ENCODE measurements at places on chromosomes 16 and 17.

DNA sequence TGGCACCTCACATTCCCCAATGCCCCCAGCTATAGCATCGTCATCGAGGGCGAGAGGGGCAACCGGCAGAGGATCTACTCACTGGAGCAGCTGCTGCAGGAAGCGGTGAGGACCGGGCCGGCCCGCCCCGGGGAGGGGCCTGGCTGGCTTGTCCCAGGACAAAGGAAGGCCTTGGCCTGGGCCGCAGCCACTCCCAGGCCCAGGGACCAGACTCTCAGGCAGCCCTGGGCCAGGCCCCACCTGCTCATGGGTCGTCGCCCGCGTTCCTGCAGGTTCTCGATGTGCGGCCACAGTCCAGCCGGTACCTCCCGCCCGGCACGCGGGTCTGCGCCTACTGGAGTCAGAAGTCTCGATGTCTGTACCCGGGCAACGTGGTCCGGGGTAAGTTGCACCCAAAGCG, 53.4 kb downstream of the ACTG1 start:
- no peak for DNase-seq

GRCh38 chr16:78389009-78389498, 289.6 kb downstream of the WWOX start:
- DNase-seq, result no peak

GRCh38 chr16:31899505-31899904, 25.9 kb downstream of the ZNF267 start:
- DNase-seq, result no peak

DNA sequence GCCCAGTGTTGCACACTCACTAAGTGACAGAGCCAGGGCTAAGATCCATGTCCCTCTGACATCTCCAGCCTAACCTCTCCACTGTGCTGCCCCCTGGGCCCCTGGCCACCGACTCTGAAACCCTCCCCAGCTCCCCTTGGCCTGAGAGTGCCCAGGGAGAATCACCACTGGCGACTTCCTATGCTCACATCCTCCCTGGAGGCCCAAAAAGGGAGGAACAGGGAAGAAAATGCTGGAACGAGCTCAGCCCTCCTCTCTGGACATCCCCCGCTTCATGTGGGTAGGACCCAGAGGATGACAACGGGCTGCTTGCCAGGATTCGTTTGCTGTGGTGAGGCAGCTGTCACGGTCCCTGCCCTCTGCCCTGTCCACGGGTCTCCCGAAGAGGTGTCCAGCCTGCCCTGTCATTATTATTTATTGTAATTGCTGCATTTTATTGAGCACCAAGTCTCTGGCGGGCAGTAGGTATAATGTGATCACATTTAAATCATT, 153.5 kb upstream of the RPL38 start:
- no peak for DNase-seq

DNA sequence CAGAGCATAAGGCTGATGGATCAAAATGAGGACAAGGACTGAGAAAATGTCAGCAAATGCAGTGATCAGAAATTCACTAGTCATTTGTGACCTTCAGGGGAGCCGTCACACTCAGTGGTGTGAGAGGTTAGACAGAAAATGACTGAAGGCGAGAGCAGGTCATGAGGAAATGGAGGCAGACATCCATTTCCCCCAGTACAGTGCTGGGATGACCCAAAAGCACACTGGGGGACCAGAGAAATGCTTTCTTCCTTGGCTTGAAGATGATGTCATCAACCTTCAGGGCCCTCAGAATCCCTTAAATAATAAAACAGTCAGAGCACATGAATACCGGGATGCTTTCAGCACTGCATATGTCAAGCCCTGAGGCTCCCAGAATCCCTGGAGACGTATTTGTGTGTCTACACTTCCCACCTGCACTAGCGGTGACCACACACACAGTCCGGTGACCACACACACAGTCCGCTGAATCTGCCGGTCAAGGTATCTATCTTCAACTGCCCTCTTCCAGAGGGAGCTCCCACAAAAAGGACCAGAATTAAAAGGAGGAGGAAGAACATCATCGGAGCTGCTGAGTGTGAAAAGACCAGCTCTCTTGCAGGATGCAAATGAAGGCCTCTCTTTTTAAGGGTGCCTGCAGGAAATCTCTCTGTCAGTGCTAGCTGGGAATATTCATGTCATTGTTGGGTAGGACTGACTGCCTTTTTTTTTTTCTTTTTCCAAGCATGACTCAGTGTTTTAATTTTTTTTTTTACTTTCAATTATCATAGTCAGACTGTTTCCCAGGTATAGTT, 8.2 kb downstream of the UBE2O start:
- no peak for DNase-seq

GRCh38 chr16:49468611-49469310, 95.2 kb downstream of the C16orf78 start:
- no peak for DNase-seq

DNA sequence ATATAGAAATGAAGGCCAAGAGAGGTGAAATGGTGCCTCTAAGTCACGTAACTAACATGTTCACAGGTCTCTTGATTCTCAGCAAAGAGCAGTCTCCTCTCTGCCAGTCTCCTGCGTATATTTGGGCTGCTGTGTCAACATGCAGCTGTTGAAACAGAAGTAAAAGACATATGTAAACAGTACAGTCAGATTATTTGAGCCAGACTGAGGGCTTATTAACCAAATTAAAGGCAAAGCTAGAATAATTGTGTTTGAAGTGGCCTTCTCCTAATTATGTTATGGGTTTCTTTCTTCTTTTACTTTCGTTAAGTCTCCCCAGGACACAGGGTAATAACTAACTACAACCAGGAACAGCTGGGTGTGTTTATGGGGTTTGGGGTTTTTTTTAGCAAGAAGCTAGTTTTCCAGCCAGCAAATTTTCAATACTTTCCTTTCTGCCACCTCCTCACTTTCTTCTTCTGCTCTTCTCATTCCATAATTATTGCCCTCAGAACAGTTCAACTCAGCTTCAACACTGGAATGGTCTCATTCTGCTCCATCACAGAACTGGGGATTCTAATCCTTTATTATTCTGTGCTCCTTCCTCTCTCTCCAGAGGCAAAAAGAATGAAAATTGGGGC, 18.4 kb downstream of the G6PC1 start:
- DNase-seq, result no peak

DNA sequence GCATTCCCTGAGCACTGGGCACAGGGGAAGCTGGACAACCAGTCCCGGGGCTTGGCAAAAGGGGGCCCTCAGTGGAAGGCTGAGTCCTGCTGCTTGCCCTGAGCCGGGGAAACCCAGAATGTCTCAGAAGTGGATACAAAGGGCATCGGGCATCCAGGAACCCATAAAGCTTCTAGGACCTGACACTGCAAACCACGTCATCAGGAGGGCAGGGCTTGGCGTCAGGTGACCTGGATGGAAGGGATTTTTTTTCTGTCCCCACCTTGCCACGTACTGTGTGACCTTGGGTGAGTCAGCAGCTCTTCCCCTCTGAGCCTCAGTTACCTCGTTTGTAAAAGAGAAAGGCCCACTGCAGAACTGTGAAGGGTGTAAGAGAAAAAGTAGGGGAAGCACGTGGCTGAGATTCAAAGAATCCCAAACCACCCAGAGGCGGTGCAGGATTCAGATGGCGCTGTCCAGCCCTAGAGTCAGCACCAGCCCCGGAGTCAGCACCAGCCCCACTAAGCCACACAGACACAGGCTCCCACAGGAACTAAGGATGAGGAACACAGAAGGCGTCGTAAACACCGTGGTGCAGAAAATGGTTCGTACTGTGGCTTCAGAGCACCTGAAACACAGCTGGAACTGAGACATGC, 53.7 kb downstream of the C16orf95 start:
- no peak for DNase-seq

DNA sequence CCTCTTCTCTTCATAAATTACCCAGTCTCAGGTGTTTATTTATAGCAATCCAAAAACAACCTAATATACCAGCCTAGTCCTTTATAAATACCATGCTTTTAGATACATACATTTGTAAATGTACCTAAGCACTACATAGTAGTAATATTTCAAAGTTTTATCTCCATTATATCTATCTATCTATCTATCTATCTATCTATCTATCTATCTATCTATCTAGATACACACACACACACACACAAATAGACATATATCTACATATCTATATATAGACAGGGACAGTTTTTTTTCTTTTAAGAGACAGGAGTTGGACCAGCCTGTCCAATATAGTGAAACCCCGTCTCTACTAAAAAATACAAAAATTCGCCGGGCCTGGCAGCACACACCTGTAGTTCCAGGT, 5.8 kb downstream of the CEP20 start:
- no peak for DNase-seq

DNA sequence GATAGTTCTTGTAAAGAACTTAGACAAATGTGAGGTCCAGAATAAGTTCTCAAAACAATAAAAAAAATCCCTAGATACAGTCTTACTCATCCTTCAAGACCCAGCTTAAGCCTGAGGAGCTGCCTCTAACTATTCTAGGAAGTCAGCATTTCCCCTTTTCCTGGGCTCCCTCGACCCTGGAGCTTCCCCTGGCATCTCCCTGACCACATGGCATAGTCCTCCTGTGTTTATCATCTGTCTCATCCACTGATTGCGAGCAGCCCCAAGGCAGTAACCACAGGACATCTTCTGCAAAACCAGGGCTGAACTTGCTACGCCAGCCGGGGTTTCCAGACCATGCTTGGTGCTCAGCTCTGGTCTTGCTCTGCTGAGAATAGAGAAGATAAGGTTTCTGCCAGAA, 36.7 kb upstream of the NLRP1 start:
- no peak for DNase-seq

GRCh38 chr16:77332792-77333191, 102.0 kb downstream of the ADAMTS18 start:
- no peak for DNase-seq

DNA sequence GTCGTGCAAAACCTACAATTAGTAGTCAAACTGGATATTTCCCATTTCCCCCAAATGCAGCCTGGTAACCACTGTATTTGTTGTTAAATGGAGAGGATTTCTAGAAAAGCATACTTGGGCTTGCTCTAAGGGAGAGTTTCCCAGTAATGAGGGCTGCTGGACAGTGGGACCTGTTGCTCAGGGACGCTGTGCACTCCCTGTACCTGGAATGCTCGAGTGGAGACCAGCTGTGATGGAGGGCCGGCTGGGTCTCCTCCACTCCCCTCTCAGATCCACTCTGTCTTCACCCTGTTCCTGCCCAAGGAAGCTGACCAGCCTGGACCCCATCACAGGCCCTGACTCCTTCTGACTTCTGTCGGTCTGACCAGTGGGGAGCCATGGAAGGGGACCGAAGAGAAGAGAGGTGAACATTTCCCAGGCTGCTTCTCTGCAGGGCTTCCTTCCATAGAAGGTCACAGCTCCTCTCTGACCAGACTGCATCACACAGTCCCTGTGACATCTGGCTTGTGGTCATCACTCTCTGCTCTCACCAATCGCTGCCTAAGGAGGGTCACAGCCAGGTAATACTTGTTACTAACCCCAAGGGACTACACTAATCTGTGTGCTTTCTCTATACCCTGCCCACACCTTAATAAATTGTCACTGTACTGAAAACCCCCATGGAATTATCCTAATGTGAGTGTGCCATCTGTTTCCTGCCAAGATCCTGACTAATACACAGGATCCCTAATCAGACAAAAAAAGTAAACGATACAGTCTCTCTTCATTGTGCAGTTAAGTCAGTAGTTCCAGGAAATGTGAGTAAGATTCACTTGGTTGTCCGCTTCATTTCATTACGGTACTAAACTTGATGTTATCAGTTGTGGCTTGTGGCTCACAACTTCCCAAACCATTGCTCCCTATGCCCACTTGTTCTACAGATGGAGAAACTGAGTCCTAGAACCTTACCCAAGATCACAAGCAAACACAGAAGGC, 102.4 kb downstream of the CCT6B start:
- no peak for DNase-seq

DNA sequence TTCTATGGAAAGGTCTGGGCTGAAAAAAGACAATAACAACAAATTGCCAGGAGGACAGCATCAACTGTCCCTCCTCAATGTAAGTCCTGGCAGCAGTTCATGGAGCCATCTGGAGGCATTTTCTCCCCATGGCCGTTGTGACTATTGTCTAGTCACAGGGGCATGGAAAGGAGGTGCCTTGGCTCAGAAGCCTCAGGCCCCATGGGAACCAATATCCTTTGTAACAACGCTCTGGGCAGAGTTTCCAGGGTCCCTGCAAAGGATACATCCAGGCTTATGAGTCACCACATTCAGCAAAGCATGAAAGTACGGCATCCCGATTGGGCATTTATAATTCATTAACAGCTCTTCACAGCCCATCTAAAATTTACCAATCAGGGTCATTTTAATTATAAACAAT, 85.2 kb downstream of the GLG1 start:
- no peak for DNase-seq

GRCh38 chr17:16282522-16282921, 65.5 kb downstream of the PIGL start:
- DNase-seq, result no peak

DNA sequence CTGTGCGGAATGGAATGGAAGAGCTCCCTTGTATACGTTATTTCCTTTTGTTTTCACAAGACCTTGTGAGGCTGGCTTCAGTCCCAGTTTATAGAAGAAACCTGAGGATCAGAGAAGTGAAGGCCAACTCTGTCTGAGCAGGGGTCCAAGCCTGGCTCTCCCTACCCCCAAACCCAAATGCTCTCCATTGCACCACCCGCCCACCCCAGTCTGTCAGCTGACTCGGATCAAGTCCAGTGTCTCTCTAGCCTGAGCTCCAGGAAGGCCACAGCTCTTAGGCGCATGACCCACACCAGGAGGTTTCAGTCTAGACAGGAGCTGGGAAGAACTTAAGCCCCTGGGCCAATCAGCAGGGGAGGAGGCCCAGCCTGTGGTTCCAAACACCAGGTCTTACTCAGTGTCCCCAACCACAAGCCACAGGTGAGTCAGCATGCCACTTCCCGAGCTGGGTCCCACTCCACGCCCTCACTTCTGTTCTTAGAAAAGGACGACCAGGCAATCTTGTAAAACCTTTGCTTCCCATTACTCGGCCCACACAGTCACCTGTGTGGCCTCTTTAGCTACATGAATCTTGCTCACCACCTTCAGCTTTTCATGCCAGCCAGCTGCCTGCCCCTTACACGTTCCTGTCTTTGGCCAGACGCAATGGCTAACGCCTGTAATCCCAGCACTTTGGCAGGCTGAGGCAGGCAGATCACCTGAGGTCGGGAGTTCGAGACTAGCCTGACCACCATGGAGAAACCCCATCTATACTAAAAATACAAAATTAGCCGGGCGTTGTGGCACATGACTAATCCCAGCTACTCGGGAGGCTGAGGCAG, 27.8 kb downstream of the TK2 start:
- DNase-seq, result peak; percentile 76

DNA sequence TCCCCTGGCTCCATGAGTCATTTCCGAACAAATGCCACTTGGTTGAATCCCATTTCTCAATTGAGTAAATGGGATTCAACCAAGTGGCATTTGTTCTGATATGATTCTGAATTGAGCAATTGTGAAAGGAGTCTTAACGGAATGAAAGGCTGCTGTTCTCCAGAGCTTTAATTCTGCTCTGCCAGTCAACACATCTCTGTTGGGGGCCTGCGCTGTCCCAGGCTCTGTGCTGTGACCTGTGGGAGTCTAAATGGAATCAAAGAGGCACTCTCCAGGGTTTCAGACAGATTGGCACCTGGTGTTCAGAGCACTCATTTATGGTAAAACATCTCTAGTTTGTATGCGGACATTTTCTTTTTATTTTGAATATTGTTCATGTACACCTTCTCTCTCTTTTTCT, 126.2 kb downstream of the WSCD1 start:
- DNase-seq, result no peak
